ENCODE measurements at places on chromosomes 5 and 9.

GRCh38 chr5:172823840-172824362 lies 10.2 kb upstream of the ERGIC1 start:
- no peak for DNase-seq

DNA sequence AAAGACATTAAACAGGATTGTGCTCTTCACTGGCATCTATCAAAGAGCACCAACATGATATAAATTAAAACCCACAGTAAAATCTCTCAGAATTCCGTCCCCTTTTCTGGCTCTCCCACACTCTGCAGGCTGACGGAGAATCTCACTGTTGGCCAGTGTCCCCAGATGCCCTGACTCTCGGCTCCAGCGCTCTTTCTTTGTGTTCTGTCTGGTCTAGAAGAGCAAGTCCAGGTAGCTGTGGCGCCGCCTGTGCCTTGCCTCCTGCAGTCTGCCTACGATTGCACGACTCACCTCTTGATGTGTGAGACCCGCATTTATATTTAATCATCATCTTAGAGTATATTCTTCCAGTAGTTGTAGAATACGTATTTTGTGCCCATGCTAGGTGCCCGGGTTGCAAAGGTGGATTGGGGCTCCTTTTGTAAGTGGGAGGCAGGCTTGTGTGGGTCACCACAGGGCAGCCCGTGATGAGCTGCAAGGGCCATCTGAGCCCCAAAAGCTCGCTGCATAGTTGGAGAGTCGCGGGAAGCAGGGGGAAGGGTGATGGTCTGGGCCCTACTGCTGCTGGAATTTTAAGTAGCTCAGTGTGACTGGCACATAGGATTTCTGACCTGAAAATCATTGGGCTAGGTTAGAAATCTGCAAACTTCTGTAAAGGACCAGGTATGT lies 55.6 kb downstream of the EHMT1 start:
- DNase-seq = no peak

DNA sequence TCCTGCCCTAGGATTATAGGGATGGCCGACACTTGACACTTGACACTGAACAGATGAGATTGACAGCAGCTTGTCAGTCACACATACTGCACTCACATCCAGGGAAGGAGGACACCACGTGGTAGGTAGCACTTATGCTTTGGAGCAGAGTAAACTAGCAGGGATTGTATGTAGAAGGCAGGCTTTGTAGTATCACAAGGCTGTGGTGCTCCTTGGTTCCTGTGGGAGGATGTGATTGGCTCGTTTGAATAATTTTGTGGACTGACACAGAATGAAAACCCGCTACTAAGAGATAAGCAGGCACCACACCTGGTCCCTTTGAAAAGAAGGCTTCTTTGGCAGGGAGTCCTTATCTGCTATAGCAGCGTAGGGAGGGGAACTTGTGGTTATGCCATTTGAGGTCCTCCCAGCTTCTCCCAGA lies 63.6 kb upstream of the IL12B start:
- no peak for DNase-seq

DNA sequence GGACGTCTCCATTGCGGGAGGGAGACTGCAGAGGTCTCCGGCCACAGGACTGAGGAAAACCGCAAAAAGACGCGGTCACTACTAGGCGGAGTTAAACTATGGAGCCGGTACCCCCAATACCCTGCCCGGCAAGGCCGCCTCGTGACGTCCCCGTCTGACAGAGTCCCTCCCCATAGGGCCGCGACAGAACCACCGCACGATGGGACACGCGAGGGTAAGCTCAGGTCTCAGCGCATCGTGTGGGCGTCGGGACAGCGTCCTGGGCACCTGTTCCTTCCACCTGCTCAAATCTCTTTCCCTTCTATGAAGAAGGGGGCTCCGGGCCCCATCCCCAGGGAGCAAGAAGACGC lies 35.2 kb upstream of the GLDC start:
- no peak for DNase-seq

- no peak for DNase-seq
These were observed 1783.7 kb upstream of the CDH9 start for GRCh38 chr5:28822071-28822470.

GRCh38 chr9:129164246-129164930 lies 13.7 kb downstream of the IER5L start:
- no peak for DNase-seq

DNA sequence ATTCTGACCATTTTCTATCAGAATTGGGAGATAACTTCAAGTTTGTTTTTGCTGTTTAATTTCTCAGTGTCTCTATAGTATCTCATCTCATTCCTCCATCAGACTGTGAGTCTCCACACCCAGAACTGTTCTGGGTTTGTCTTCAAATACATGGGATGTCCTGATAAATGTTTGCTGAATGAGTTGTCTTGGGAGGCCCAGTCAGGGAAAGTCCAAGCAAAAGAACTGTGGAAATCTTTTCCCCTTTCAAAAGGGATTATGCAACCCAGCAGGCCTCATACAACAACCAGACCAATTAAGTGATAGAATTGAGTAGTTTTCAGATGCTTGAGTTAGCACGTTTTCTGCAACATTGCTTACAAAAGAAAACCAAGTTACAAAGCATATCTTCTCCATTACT lies 324.4 kb downstream of the BRINP1 start:
- peak; percentile 47 for DNase-seq

GRCh38 chr5:180605554-180606214 lies 14.4 kb upstream of the SCGB3A1 start:
- no peak for DNase-seq

GRCh38 chr9:112349008-112349333 lies 15.6 kb upstream of the PTBP3 start:
- DNase-seq = no peak

DNA sequence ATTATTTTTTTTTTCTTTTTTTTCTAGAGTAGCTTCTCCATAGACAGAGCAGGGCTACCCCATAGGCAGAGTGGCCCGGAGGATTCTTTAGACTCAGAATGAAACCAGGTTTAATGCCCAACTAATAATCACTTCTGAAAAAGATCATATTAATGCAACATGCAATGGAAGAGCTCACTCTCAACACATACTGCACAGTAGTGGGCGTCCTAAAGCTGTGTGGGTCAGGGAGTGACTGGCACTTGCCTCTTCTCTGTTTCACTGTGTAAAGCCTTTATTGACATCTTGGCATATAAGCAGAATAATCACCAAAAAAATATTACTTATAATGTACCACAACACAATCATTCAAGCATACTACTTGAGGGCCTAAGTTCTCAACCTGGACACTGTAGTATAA lies 11.1 kb downstream of the PWWP2A start:
- DNase-seq = no peak
